Posterior cingulate gyrus (tissue), 11 donors: ENCODE measurements at places on chromosomes 11 and 22.

DNA sequence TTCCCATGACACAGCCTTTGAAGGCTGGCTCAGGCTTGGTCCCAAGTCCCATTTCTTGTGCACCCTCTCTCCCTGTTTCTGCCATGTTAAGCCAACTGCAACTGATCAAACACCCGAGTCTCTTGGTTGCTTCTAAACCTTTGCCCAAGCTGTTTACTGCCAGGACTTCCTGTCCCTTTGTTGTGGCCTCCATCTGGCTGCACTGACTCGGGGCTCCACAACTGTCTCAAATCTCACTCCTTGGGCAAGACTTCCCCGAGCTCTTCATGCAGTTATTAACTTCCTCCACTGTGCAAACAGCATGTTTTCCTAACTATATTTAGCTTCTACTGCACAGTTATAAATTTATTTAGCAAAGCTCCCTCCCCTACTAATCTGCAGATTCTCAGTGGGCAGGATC lies 4.3 kb downstream of the VPREB1 start:
- DNase-seq: no peak

- no peak for DNase-seq
Observed at GRCh38 chr11:110345743-110346142, 49.3 kb upstream of the RDX start.

- DNase-seq: no peak
Observed at GRCh38 chr11:131662993-131663392, 292.6 kb downstream of the NTM start.

- no peak for DNase-seq
Observed at GRCh38 chr11:844693-845644, 2.3 kb downstream of the TSPAN4 start.

GRCh38 chr22:48794906-48795305 lies 1032.8 kb downstream of the BRD1 start:
- no peak for DNase-seq

DNA sequence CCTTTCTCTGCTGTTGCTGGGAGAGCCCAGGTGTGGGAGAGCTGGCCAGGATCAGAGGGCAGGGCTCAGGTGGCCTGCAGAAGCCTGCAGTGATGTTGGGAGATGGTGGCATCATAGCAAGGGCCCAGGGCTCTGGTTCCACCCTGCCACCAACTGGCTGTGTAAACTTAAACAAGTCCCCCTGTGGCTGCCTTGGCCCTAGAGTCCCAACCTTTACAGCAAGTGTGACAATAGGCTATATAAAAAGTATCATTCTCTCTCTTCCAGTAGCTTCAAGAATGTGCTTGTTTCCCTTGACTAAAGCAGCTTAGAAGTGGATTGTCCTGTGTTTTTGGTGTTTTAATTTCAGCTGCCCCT lies 201.8 kb upstream of the E2F8 start:
- no peak for DNase-seq

GRCh38 chr22:36628571-36629065 lies 74.9 kb downstream of the CACNG2 start:
- DNase-seq: no peak

DNA sequence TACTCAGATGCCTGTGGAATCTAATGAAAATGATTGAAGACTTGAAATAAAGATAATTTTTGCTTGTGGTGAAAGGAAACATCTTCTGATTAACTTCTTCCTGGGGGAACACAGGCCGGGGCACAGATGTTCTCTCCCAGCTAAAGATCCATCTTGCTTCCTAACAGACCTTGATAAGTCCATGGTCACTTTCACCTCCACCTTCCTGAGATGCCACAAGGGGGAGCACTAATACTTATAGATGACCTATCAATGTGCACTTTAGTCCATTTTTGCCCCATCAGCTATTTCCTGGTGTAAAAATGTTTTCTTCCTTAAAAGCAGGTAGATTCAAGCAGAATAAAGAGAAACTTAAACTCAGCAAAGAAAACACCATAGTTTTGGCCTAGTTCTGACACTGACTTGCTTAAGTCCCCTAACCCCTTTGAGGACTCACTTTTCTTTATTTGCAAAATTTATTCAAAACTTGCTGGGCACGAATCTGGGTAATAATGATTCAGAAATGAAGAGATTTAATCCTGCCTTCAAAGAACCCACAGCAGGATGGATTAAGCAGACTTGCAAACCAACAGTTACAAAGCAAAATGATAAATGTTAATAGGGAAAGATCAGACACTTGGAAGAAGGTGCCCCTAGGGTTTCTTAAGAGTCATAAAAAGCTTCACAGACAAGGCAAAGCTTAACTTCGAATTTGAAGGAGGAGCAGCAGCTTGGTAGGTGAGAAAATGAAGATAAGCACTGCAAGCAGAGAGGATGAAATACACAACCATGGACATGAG lies 158.7 kb downstream of the RAB38 start:
- peak; percentile 42 for DNase-seq

GRCh38 chr22:32745251-32745995 lies 56.1 kb upstream of the TIMP3 start:
- DNase-seq: no peak

GRCh38 chr22:38984224-38984623 lies 2.1 kb downstream of the APOBEC3B start:
- no peak for DNase-seq

- DNase-seq: no peak
Observed at GRCh38 chr11:112339566-112339965, 78.9 kb upstream of the PLET1 start.

GRCh38 chr11:45665206-45665932 lies at the start of gene CHST1:
Gene CHST1 (minus strand): TSS chr11:45665622. CDS start chr11:45650923, 14,699 bp downstream.
- DNase-seq: peak; percentile 58

GRCh38 chr11:78417888-78418583 lies 416 bp upstream of the GAB2 start:
- DNase-seq: peak; percentile 95

DNA sequence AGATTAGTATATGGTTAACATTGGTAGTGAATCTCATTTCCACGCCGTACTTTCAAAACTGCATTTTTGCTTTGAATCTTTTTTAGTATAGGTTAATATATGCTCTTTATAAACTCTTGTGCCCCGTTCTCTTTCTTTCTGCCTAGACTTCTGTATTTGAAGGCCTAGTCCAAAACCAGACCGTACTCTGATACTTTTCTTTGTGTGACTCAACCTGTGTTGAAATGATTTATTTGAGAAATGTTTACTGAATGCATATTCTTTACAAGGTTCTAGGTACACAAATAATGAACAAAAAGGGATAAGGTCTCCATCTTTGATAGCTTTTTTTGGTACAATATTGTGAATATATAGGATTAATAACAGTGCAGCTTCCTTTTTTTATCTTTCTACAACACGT lies 68.3 kb downstream of the HIPK3 start:
- DNase-seq: no peak

DNA sequence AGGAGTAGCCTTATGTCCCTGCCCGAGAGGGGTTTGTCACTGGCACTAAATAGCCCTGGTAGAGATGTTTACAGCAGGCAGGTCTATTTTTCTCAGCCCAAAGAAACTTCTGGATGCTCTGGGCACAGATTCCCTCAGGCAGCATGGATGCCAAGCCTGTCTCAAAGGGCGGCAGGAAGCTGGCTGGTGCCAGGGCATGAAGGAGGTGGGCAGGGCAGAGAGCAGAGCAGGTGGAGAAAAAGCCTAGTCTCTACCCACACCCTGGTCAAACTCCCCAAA lies 4.1 kb upstream of the GAS2L1 start:
- DNase-seq: no peak

GRCh38 chr11:18778468-18778867 lies 13.1 kb downstream of the PTPN5 start:
- DNase-seq: no peak

GRCh38 chr11:9177438-9178091 lies 86.2 kb upstream of the SCUBE2 start:
- DNase-seq: no peak

DNA sequence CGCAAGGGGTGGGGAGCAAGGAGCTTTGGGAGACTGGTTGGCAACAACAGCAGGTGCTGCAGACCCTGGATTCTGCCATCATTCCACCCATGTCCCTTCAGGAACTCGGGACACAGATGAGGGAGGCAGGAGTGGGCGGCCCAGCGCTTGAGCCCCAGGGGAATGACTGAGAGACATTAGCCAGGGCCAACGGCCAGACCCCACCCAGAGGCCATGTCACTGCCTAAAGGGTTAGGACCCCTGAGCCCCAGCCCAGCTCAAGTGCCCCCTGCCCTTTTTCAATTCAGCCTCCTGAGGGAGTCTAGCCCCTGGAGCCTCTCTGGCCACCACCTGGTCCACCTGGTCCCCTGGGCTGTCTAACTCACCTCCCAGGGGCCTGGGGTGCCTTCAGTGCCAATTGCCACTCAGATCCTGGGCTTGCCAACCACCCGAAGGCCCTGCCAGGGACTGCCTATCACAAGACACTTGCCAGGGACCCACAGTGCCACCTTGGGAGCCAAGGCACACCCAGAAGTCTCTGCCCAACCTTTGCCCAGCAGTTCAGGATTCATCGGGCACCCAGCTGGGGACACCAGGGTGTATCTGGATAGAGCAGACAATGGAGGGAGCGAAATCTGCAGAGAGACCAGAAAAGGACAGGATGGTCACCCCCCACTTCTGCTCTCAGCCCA lies 16.6 kb downstream of the MFNG start:
- DNase-seq: no peak

- no peak for DNase-seq
Observed at GRCh38 chr22:49765091-49765771, 62.4 kb downstream of the BRD1 start.

DNA sequence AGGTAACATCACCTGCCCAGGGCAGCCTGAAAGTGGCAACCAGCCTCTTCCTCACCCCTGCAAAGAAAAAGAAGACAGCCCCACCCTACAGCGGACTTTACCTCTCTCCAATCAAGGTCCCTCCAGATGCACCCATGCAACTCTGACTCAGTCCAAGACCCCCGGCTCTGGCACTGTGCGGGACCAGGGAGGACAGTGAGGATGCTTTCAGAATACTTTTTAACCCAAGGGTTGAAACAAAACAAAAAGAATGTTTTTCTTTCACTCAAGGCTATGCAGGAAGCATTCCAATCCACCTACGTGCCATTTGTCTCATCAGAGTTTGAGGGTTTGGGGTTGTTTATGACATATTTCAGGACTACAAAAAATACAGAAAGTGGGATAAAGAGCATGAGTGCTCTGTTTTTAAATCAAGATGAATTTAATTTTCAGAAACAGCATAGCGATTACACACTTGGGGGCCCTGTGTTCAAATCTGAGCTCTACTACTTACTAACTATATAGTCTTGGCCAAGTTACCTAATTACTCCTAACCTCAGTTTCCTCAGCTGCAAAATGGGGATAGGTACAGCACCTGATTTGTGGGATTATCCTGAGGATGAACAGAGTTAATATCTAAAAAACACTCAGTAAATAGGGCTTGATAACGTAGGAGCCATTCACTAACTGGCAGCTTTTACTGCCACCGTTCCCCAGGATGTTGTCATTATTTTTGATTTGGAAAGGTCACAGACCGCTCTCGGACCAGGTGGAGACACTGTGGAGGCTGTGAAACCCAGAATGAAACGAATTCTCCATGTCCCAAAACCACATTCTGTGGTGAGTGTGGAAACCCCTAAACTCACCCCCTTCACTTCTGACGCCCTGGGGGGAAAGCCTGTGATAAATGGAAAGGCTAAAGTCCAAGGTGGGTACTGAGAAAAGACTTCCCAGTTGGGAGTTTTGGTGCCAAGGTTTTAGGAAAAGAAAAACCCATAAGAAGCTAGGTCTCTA lies 5.6 kb downstream of the PLAAT3 start:
- no peak for DNase-seq

DNA sequence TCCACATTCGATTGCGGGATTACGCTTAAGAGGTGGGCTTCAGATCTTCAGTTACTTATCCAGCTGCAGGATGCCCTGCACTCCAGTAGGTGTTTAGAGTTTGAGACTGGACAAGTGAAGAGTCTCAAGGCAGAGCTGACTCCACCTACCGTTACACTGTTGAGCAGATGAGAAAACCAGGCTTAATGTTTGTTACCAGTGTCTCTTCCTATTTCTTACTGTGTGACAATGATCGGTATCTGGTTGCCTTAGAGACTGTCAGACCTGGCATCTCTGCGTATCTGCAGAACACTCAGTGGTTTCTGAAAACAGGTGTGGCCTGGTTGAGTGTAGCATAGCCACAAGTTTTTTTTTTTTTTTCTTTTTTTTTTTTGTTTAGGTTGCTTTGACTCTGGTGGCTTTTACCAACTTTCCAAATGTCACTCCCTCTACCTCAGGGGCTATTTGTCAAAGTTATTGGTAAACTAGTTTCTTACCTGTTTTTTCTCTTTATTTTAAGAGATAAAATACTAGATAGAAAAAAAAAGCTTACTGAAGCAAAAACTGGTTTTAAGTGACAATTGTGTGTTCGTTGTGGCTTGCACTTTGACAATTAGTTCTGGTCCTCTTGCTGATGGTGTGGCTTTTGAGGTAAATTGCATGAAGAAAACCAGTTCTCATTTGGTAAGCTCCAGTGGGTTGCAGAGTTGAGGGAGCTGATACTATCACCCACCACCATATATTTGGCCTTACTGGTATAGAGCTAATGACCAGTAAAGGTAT lies 284.8 kb downstream of the ETS1 start:
- no peak for DNase-seq

GRCh38 chr11:82733444-82734119 lies at the start of gene FAM181B:
Gene FAM181B (minus strand): TSS chr11:82733864. CDS start chr11:82733729, 135 bp downstream.
- DNase-seq: peak; percentile 97

- no peak for DNase-seq
Observed at GRCh38 chr11:122077459-122077858, 38.6 kb downstream of the BLID start.

- no peak for DNase-seq
Observed at GRCh38 chr11:12793506-12793905, 119.3 kb downstream of the TEAD1 start.

DNA sequence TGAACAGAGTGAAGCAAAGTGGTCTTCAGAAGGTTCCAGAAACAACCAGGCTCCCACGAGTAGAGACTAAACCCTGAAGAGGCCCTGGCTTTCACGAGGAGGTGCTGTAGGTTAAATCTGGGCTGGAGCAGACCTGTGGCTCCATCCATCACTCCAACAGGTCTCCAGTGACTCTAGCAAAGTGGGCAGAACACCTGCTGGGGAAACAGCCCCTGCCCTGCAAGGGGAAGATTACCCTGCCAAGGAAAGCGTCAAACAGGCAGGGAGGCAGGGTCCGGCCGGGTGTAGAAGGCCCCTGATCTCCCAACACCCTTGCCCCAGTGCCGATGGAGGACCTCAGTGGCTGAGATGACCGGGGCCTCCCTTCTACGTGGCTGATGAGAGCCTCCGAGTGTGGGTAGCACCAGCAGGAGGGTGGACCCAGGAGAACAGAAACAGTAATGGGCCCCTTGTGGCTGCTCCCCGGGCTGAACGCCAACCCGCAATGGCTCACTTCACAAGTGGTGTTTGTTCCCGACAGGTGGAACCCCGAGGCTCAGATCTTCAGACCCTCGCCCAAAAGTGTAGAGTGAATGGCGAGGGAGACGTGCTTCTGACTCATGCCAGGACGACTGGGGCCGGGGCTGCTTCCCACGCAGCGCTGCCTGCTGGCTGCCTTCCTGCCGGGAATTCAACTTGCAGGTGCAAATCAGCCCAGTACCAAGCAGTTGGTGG lies 112.0 kb downstream of the SHANK2 start:
- DNase-seq: peak; percentile 42
